ENCODE measurements at places on chromosomes 6 and 20.

GRCh38 chr20:43514648-43514999 is 7.1 kb downstream of the L3MBTL1 start:
- DNase-seq = no peak

DNA sequence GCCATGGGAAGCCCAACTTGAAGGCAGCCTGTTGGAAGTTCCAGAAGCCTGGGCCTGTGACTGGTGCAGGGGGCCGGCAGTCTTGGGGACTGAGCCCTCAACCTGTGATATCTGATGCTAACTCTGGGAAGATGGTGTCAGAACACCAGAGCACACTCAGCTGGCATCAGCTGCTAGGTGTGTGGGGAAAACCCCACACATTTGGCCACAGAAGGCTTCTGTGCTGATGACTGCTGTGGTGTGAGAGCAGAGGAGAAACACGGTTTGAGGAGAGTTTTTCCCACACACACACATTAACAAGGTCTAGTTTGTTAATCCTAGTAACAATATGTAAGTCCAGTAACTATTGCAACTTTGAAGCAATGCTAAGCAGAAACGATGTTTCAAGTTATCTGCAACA is 78.0 kb downstream of the PSMB1 start:
- no peak for DNase-seq

DNA sequence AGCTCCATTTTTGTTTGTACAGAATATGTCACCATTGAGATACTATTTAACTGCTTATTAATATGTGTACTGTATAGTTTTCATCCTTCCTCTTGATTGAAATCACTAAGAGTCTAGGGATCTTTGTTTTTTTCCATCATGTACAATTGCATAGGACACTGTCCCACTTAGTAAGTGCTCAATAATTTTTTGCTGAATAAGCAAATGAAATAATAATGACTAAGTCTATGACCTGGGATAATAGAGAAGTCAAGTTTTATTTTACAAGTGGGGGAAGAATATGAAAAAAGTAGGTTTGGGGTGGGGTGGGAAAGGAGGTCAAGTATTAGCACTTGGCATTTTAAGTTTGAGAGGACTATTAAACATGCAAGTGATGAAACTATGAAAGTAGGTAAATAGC is 4.5 kb upstream of the EYS start:
- DNase-seq = no peak

DNA sequence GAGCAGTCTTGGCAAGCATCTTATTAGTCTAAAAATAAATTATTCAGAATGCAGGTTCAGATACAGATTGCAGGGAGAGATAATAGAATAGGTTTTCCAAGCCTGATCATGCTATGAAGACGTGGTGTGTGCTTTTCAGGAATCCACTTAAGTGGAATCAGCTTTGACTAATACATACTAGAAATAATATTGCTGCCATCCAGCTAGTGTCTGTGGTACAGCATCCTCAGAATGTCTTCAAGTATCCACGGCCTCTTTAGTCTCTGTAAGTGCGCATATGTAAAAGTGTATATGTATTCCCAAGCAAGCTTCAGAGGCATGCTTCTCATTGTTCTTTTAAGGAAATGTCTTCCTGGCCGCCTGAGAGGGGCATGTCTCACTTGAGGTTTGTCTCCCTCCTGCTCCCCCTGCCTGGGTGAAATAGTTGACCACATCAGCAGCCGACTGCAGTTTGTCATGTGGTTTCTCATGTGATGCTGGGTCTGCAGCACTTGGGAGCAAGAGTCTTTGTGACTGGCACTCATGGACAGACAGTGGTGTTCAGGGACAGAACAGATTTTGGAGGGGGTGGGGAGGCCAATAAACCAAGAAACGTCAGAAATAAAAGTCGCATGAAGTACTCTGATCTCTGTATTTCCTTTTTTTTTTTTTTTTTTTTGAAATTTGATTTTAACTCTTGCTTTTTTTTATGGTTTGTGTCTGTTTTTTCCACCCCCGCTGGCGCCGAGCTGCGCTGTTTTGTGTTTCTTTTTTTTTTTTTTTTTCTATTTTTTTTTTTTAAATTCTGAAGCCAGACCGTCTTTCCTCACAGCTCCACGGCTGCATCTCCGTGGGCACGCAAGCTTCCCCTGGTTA is 150.8 kb downstream of the PRL start:
- DNase-seq = peak; percentile 14
